ENCODE measurements at places on chromosomes 16 and 17.

- DNase-seq, result peak; percentile 86
Measured at GRCh38 chr17:77772461-77772897, 186.0 kb upstream of the TNRC6C start.

DNA sequence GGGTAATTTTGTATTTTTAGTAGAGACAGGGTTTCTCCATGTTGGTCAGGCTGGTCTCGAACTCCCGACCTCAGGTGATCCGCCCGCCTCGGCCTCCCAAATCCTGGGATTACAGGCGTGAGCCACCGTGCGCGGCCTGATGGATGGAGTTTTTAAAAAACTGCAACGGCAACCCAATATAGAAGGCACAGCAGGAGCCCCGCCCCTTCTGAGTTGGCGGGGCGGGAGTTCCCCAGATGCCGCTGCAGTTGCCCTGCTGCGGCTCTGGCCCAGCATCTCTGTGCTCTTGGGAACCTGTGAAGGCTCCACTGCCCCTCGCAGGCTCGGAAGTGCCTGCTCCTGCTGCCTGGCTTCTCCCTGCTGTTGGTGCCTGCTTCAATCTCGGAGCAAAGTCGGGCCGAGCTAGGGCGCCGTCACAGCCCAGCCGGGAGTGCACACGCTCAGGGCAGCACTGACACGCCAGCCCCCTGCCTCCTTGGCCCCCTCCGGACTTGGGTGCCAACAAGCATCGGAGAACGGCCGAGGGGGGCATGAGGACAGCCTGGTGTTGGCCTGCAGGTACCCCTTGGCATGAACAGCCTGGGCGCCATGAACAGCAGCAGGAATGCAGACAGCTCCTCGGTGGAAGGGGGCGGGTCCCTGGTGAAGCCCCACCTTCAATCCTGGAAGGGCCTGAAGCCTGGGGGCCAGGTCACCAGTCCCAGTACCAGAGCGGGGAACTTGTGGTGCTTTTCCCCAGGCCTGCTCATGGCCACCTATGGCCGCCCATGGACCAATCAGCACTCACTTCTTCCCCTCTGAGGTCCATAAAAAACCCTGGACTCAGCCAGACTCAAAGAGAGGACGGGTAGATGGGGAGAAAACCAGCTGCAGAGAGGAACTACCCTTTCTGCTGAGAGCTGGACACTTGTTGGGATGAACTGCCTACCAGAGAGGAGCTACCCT, 2.3 kb upstream of the NT5M start:
- peak; percentile 85 for DNase-seq

DNA sequence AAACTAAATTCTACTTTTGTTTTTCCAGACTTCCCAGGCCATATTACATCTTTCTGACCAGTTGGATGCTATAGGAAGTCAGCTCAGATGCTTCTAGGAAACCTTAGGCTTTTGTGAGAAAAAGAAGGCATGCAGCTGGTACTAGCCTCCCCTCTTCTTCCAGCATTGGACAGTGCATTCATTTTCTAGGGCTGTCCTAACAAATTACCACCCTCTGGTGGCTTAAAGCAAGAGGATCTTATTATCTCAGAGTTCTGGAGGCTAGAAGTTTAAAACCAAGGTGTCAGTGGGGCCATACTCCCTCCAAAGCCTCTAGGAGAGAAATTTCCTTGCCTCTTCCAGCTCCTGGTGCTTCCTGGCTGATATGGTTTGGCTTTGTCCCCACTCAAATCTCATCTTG, 467.8 kb downstream of the SLC39A11 start:
- no peak for DNase-seq

- peak; percentile 54 for DNase-seq
Measured at GRCh38 chr17:12545877-12546513, 119.7 kb upstream of the MYOCD start.

GRCh38 chr16:49453983-49454382, 80.4 kb downstream of the C16orf78 start:
- no peak for DNase-seq

- peak; percentile 68 for DNase-seq
Measured at GRCh38 chr17:4199818-4200402, 56.9 kb downstream of the CYB5D2 start.

DNA sequence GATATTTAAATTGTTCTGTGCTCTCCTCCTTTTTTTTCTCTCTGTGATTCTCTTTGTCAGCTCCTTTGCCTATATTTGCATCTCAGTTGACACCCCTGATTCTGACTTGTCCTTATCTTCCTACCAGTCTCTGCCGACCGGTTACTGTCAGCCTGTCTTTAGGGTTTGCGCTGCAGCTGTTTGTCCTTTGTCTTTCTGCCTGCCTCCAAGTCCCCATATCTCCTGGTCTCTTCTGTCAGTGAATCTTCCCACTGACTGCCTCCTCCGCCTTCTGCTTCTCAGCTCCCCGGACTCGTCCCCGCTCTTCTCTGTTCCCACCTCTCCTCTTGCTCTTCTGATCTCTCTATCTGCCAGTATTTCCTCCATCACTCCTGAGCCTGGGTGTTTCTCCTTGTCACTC, 5.2 kb downstream of the TLCD2 start:
- no peak for DNase-seq

DNA sequence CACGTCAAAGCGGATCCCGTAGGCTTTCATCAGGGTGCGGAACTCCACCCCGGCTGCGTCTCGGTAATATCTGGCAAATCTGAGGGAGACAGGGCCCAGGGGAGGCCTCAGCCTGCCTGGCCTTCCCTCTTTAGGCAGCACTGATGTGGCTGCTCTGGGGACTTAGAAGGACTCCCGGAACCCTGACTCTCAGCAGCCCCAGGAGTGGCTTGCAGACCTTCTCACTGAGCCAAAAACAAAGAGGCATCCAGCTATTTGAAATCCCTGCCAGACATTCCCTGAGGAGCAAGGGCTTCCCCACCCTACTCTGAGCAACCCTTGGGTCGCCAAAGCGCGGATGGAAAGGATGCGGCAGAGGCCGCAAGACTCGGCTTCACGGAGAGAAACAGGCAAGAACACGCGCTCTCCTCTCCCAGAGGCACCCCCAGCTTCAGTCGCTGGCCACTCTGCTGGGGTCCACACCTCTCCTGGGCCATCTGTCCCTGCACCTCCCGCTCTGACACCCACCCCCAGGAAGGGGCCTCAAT, 7.9 kb downstream of the P2RX5 start:
- DNase-seq, result no peak

- no peak for DNase-seq
Measured at GRCh38 chr16:67862623-67863583, 9.9 kb upstream of the EDC4 start.

GRCh38 chr16:72112906-72113615, 19.4 kb downstream of the DHX38 start:
- DNase-seq, result no peak

GRCh38 chr17:40337351-40337750, 27.2 kb downstream of the GJD3 start:
- no peak for DNase-seq

- DNase-seq, result no peak
Measured at GRCh38 chr17:70021726-70022125, 53.3 kb upstream of the KCNJ16 start.

- DNase-seq, result no peak
Measured at GRCh38 chr16:82156761-82157533, 13.1 kb downstream of the MPHOSPH6 start.

Data from suppressor macrophage treated with lipopolysaccharide for 1 hour (primary cell).